ENCODE measurements at places on chromosomes 7 and 10.
A peak's percentile ranks its signal among the peaks of the same experiment; 100 is the strongest.

GRCh38 chr7:98687111-98687751 is 70.1 kb downstream of the NPTX2 start:
- no peak overlapping the region for H3K4me3 ChIP-seq
- no peaks in the 10 kb centered on the region for H3K36me3 ChIP-seq
- no peak overlapping the region for H3K27ac ChIP-seq
- no peaks in the 10 kb centered on the region for H3K4me1 ChIP-seq
- DNase-seq, result no peak
- H3K27me3 ChIP-seq, result no peaks in the 10 kb centered on the region

DNA sequence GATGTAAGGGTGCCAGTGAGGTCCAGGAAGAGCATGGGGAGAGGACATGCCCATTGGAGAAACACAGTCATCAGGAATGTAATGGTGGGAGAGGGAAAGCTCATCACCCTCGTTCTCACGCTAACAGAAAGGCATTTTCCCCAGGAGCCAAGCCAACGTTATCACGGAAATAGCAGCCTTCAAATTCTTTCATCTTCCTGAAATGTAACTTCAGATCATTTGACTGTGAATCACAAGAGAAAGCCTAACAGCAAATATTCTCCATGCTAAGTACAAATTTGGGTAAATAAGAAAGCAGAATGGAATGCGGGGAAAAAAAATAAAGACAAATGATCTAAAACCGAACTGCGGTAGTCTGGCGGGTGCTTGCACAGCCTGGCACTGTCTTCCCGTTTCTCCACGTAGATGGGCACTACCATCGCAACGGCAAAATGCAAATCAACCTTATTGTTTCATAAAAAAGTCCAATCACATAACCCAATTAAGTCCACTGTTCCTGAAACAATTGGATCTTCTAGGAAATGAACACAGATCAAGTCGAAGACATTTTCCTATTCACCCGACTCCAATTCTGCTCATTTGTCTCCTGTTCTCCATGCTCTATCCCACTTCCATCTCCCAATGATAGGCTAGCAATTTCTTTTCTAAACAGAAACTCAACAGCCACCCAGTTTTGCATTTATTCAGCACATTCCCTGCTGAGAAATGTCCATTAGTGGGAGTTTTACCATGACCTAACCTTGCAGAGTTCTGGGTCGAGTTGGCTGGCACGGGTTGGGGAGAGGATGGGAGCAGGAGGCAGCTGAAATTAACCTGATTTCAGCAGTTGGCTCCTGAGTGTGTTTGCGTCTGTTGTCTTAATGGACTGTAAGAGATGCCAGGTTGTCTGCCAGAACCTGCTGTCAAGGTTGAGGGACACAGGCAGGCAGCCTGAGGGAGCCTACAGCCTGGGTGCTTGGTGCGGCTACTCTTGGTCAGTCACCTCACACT is 74.6 kb upstream of the FRMD4A start:
- peaks cover 56% of the 10 kb centered on the region for H3K4me1 ChIP-seq
- H3K4me3 ChIP-seq, result 0 out of 2 replicates have a peak overlapping the region, but pooled peaks have one; percentile 0
- no peaks in the 10 kb centered on the region for H3K27me3 ChIP-seq
- peak; percentile 89 for DNase-seq
- peak overlapping the region; percentile 96 for H3K27ac ChIP-seq

DNA sequence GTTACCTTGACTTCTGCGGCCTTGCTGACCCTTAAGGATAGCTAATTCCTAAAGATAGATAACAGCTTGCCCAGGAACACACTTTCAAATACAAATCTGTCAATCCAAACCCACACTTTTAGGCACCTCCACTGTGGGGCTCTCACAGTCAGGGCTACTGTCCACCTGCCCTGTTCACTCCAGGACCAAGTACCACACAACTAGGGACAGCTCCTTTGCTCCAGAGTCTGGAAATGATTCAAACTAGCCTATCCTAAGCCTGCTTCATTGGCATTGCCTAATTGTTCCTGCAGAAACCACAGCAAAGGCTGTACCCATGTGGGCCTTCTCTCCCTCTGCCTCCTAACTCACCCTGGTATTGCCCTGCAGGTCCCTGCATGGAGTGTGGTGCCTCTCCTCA is 538.9 kb upstream of the IGFBP3 start:
- H3K27me3 ChIP-seq, result no peaks in the 10 kb centered on the region
- H3K4me3 ChIP-seq, result no peak overlapping the region
- no peaks in the 10 kb centered on the region for H3K36me3 ChIP-seq

DNA sequence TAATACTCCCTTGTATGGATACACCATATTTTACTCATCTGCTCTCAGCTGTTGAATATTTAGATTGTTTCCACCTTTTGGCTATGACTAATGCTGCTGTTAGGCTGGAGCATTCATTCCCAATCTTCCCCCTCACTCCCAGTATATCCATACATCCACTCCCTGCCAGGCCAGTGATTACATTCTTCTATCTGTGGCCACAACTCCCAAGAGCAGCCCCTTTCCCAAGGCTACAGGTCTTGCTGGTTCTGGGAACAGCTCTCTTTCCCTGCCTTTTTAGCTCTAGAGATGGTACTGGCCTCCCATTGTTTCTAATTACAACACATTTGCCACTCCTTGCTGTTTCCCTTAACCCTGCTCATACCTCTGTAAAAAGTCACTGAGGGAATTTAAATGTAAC is 28.2 kb downstream of the SFR1 start:
- peaks cover 25% of the 10 kb centered on the region for H3K27me3 ChIP-seq
- no peak overlapping the region for H3K4me3 ChIP-seq
- H3K4me1 ChIP-seq, result no peaks in the 10 kb centered on the region
- no peak for DNase-seq
- H3K27ac ChIP-seq, result no peak overlapping the region

GRCh38 chr7:20894806-20895205 is 108.1 kb upstream of the SP8 start:
- DNase-seq, result no peak
- H3K27me3 ChIP-seq, result no peaks in the 10 kb centered on the region
- H3K4me3 ChIP-seq, result no peak overlapping the region
- peak overlapping the region; percentile 64 for H3K27ac ChIP-seq
- no peaks in the 10 kb centered on the region for H3K36me3 ChIP-seq

GRCh38 chr10:119670717-119671116 is 19.5 kb downstream of the BAG3 start:
- peaks cover 85% of the 10 kb centered on the region for H3K36me3 ChIP-seq
- DNase-seq, result no peak
- no peaks in the 10 kb centered on the region for H3K27me3 ChIP-seq
- peaks cover 23% of the 10 kb centered on the region for H3K4me1 ChIP-seq
- no peak overlapping the region for H3K27ac ChIP-seq

- H3K4me1 ChIP-seq, result peaks cover 21% of the 10 kb centered on the region
- H3K27me3 ChIP-seq, result no peaks in the 10 kb centered on the region
- H3K36me3 ChIP-seq, result no peaks in the 10 kb centered on the region
- no peak overlapping the region for H3K4me3 ChIP-seq
- H3K27ac ChIP-seq, result no peak overlapping the region
Observed at GRCh38 chr7:137684776-137685175, 162.0 kb downstream of the DGKI start.
